ENCODE measurements at places on chromosomes 1 and 21. TPM values are rescaled to one million over a fixed set of nuclear protein-coding genes. Genes with fewer than 3 reads are reported as not detected.

Gene EPHB2
- 74.0 TPM for total RNA-seq

Gene MROH7
- not detected for total RNA-seq

Gene RNU1-2
- total RNA-seq, result not detected

Gene TAS1R1
- not detected for total RNA-seq

Gene TSPAN1
- 2.4 TPM for total RNA-seq

Gene C1orf167
- not detected for total RNA-seq

Gene KRTAP10-4
- total RNA-seq, result not detected

DNA sequence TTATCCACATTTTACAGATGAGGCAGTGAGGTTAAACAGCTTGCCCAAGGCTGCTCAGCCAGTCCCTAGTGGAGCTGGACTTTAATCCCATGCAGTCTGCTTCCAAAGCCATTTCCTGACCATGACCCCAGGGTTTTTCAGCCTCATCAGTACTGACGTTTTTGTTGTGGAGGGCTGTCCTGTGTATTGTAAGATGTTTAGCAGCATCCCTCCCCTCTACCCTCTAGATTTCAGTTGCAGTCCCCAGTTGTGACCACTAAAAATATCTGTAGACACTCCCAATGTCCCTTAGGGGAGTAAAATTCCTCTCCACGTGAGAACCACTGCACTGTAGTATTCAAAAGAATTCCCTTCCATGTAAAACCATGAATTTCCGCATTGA lies 30.2 kb upstream of the C1orf105 start:
- DNase-seq, result no peak

- peak; percentile 46 for DNase-seq
Measured at GRCh38 chr1:185561629-185562028, 172.6 kb upstream of the HMCN1 start.

DNA sequence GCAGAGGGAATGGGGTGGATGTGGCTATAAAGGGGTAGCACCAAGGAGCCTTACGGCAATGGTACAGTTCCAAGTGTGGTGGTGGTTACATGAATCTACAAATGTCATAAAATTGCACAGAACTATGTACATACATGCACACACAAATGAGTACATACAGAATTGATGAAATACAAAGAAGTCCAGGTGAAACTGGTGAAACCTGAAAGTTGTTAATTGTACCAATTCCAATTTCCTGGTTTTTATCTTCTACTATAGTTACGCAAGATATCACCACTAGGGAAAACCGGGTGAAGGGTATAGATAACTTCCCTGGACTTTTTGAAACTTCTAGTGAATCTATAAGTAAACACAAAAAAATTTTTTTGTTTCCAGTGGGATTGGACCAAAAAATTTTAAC lies 18.9 kb downstream of the HSF2BP start:
- no peak for DNase-seq

- DNase-seq, result no peak
Measured at GRCh38 chr1:214516434-214517326, 34.7 kb downstream of the PTPN14 start.

- DNase-seq, result no peak
Measured at GRCh38 chr1:189275796-189276195, 1201.9 kb downstream of the BRINP3 start.

DNA sequence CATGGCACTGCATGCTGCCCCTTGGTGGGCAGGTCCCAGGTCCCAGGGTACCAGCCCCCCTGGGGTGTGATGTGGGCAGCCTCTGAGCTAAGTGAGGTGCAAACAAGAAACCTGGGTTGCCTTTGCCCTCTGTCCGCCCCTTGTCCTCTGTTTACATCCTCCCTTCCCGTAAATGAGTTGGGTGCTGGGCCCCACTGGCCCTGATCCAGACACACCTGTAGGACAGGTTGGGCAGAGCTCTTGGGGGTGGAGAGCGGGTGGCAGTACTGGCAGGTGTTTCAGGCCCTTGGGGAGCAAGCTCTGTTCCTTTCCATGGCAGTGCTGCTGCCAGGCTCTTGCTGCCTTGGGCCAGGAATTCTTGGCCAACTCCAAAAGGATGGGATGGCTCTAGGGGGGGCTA lies 35.8 kb downstream of the ELF3 start:
- DNase-seq, result no peak

DNA sequence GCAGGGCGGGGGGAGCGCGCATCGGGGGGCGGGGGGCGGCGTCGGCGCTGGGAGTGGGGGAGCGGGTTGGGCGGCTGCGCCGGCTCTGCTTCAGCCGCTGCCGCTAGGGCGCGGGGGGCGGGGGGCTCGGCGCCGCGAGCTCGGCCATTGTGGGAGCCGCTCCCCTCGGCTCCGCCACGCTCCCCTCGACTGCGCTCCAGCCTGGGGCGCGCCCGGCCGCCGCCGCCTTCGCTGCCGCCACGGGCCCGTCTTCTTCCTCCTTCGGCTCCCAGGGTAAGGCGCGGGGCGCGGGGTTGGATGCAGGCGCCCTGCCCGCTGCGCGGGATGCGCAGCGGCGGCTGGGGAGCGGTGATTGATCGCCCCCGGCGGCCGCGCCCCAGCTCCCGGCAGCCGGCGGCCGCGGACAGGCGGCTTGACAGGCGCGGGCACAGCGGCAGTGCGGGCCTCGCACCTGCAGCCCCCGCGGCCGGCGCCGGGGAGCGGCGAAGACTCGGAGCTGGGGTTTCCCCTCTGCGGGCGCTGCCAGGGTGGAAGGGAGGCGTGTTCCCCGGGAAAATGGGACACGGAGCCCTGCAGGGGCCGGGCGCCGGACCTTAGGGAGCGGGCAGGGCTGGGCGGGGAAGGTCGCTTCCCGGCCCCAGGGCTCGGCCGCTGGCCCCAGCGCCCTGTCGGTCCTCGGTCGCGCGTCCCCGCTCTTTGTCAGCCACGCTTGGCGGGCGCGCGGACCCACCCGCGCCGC lies 55.3 kb downstream of the NDUFS5 start:
- no peak for DNase-seq

DNA sequence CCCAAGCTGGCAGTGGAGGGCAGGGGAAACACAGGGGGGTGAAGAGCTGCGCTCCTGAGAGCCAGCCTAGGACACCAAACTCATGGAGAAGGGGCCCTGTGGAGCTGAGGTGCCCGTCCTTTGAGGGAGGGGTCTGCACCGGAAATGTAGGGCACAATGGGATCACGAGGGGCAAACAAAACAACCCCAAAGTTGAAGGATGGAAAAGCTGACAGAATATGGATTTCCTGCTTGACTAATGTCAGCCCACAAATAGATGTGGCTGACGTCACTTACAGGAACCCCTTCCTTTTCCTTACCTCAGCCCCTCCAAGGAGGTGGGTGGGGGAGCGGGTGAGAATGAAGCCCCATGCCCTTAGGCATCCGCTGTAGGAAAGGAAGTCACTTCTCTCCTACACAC lies 110.9 kb downstream of the KCNN3 start:
- DNase-seq, result no peak

- no peak for DNase-seq
Measured at GRCh38 chr1:206785182-206785765, 13.0 kb upstream of the IL10 start.

- DNase-seq, result peak; percentile 68
Measured at GRCh38 chr21:15682186-15682895, 47.4 kb upstream of the USP25 start.

- DNase-seq, result no peak
Measured at GRCh38 chr1:32364836-32365235, 2.5 kb downstream of the TSSK3 start.

DNA sequence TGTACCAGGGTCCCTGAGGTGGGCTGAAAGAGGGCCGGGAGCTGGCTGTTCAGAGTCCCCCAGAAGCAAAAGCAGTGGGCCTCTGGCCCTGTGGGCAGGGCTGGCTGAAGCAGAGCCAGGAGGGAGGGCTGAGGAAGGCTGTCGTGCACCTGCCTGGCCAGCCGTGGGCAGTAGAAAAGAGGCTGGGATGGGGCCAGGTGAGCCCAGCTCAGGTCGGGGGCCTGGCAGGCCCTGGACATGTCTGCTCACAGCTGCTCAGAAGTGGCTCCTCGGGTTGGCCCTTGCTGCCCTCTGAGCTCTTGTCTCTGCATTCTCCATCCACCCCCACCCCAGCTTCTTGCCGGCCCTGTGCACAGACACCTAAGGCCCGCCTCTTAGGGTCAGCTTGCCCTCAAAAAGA lies 60.0 kb downstream of the TCP10L start:
- DNase-seq, result no peak

- peak; percentile 76 for DNase-seq
Measured at GRCh38 chr1:42165511-42166210, 1.1 kb upstream of the GUCA2A start.

DNA sequence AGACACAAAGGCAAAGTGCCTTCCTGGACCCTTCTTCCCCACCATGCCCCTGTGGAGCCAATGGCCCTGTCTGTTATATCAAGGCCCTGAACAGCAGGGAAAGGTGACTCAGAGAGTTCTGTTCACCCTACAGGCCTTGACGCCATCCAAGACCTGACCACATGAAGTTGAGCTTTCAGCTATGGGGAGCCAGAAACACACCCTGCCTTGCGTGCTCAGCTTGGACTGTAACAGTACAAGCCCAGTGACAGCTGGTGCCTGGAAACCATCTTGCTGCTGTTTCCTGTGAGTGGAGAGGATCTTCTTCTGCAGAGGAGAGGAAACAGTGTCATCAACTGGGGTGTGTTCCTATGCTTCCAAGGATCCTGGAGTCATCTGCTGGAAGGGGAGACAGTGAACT lies 165.0 kb upstream of the IRF2BP2 start:
- peak; percentile 8 for DNase-seq

DNA sequence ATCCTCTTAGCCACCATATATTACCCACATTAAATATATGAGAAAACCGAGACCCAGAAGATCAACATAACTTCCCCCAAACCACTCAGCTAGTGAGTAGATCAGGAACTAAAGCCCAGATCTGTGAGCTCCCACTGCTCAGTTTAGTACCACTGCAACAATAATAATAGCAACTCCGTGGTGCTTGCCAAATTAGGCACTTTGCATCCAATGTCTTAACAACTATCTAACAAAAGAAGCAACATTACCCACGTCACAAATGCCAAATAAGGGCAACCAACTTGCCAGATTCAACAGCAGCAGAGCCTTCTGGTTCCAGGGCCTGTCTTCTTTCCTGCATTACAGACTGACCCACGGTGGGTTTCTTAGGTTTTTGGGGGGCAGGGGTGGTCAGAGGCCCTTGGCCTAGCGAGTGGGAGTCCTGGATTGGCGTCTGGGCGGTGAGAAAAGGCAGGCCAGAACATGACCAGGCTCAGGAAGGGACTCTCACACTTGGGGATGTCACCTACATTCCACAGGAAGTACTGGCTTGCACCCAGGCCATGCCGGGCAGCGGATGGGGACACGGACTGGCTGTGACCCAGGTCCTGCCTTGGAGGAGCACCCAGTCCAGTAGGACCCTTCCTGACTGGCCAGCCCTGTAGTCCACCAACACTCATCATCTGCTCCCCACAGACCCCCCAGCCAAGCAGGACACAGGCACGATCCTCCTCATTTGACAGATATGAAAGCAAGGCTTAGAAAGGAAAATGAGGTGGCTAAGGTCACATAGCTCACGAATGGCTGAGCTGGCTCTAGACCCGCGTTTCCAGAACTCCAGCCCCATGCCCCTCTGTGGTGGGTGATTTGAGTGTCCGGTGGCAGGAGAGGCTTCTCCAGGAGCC lies 4.6 kb downstream of the HCRTR1 start:
- no peak for DNase-seq

DNA sequence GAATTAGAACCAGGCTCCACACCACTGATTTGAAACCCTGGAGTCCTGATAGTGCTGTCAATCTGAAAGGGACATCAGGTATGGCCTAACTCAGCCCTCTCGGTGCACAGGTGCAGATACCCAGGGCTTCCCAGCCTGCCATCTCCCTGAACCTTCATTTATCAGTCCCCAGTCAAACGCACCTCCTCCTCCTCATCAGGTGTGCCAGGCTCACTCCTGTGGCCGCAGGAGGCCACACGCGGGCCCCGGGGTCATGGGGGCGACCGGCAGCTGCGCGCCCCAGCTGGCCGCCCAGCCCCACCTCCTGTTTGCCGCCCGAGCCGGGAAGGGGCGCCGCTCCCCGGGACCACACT lies 572 bp downstream of the FUCA1 start:
- DNase-seq, result no peak

DNA sequence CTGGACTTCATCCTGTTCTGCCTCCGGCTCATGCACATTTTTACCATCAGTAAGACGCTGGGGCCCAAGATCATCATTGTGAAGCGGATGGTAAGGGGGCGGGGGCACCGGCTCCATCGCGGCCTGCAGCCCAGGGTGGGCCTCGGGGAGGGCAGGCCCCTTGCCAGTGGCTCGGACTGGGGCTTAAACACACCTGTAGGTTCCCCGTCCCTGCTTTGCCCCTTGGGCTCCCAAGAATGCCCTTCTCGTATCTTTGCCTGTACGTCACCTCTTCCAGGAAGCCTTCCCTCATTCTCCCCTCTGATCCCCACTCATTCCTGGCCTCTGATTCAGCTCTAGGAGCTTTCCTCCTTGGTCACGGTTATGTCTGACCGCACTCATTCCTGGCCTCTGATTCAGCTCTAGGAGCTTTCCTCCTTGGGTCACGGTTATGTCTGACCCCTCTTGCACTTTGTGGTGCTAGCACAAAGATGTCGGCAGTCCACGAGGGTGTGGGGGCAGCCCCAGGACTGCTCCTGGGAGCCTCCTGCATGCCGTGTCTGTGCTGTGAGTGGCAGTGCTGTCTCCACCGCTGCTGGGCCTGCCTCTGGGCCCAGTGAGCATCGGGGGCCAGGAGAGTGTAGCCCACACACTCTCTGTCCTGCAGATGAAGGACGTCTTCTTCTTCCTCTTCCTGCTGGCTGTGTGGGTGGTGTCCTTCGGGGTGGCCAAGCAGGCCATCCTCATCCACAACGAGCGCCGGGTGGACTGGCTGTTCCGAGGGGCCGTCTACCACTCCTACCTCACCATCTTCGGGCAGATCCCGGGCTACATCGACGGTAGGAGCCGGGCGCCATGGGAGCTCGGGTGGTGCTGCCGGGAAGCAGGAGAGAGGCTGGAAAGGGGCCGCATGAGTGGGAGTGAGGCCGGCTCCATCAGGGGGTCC lies 49.1 kb upstream of the LRRC3 start:
- DNase-seq, result peak; percentile 54

GRCh38 chr1:101509370-101509769 lies 272.6 kb downstream of the S1PR1 start:
- no peak for DNase-seq

- no peak for DNase-seq
Measured at GRCh38 chr1:70536708-70537366, 125.8 kb downstream of the CTH start.

GRCh38 chr21:40625991-40626390 lies 221.0 kb downstream of the DSCAM start:
- DNase-seq, result no peak

- DNase-seq, result peak; percentile 59
Measured at GRCh38 chr1:117128323-117129079, 7.0 kb upstream of the TRIM45 start.

- no peak for DNase-seq
Measured at GRCh38 chr1:97738270-97738669, 182.6 kb downstream of the DPYD start.

- no peak for DNase-seq
Measured at GRCh38 chr21:46674430-46675007, 39.0 kb downstream of the PRMT2 start.

GRCh38 chr1:56799605-56800400 lies 19.4 kb downstream of the FYB2 start:
- peak; percentile 75 for DNase-seq

GRCh38 chr1:223125766-223126165 lies 17.3 kb downstream of the TLR5 start:
- DNase-seq, result no peak
